ENCODE measurements at places on chromosomes 2 and 18.

DNA sequence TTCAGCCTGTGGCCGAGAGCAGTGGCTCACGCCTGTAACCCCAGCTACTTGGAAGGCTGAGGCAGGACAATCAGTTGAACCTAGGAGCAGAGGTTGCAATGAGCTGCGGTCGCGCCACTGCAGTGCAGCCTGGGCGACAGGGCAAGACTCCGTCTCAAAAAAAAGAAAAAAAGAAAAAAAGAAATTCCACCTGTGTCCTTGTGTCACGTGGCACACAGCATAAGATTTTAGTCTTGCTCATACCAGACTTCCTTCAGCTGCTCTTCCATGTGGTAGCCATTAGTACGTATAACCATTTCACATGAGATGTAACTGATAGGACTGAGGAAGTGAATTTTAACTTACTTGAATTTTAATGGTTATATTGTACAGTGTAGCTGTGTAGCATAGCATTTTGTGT lies 4.0 kb downstream of the NOP58 start:
- no peak for DNase-seq

GRCh38 chr18:24536326-24536725 lies 75.9 kb downstream of the HRH4 start:
- no peak for DNase-seq

DNA sequence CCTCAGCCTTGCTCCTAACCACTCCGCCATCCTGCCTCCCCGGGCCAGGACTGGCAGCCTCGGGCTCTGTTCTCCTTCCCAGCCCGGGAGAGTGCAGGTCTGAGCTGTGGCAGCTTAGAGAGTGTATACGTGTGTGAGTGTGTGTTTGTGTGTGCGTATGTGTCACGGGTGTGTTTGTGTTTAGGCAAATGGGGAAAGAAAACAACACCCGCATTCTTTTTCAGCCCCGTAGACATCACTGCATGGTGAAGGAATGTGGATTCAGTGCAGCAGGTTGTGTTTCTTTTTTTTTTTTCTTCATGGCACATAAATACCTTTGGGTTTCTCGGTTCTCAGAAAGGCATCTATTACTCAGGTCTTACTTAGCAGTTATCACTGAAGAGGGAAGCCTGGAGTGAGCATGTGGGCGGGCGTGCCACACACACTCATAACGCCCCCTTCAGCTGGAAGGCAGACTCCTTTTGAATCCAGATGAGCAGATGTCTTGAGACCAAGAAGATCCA lies 44.2 kb downstream of the GLI2 start:
- DNase-seq: no peak

- no peak for DNase-seq
Observed at GRCh38 chr18:2881840-2882195, 35.0 kb downstream of the EMILIN2 start.

GRCh38 chr2:194621945-194622344 lies 1035.1 kb upstream of the SLC39A10 start:
- no peak for DNase-seq

GRCh38 chr2:170504810-170505145 lies 210.4 kb upstream of the SP5 start:
- no peak for DNase-seq

- no peak for DNase-seq
Observed at GRCh38 chr2:73985308-73986084, 786 bp downstream of the TET3 start.

GRCh38 chr2:54773838-54774237 lies 50.4 kb downstream of the EML6 start:
- no peak for DNase-seq

- no peak for DNase-seq
Observed at GRCh38 chr2:174846941-174847938, 83.0 kb upstream of the CHRNA1 start.

GRCh38 chr2:127566576-127566975 lies 31.1 kb downstream of the MYO7B start:
- DNase-seq: no peak

GRCh38 chr2:124683536-124684428 lies 658.7 kb downstream of the CNTNAP5 start:
- peak; percentile 15 for DNase-seq

DNA sequence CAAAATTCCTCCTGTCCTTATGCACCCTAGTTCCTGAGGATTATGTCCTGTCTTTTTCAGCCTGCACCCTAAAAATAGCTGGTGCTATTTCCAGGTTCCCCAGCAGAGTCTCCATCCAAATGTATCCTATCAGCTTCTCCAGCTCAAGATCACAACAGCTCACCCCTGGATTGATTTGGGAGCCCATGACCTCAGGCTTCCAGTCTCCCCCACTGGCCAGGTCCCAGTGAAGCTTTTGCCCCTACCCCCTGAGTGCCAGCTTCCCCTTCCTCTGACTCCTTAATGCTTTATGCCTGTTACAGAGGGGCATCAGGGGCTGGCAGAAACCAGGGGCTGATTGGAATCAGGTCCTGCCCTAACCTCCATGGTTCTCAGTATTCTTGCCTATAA lies 76.9 kb upstream of the DAPL1 start:
- no peak for DNase-seq

DNA sequence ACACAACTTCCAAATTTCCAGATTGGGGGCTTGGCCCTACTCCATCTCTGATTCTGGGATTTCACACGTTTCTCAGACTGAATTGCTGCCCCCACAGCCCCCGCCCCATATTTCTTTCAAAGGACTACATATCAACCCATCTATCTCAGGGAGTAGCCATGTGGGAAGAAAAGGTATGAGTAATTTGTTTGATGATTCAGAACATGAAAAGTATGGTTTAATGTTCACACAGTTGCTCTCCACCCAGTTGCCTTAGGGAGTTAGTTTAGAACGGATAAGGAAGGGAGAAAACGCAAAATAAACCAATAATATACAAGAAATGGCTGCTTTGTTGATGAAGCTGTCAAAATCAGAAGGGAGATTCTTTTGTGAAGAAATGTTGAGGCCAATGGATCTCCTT lies 145.1 kb downstream of the PIEZO2 start:
- no peak for DNase-seq

GRCh38 chr2:11784747-11785610 lies 38.5 kb downstream of the LPIN1 start:
- DNase-seq: no peak

GRCh38 chr2:15688924-15689568 lies 97.4 kb downstream of the DDX1 start:
- no peak for DNase-seq

DNA sequence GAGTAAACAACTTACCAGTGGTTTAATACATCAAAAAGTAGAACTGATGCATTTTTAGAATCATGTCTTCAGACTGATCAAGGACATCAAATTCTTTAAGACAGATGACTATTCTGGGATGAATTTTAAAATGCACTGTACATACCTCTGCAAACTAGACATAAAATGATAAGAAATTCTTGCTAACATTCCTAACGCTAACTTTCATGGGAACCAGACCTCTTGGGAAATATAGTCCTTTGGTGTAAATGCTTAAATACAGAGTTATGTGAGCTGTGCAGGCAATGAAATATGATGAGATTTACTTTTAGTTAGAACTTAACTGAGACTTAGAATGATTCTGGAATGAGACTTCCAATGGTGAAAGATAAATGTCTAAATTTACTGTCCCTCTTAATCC lies 562.0 kb downstream of the NR4A2 start:
- no peak for DNase-seq

DNA sequence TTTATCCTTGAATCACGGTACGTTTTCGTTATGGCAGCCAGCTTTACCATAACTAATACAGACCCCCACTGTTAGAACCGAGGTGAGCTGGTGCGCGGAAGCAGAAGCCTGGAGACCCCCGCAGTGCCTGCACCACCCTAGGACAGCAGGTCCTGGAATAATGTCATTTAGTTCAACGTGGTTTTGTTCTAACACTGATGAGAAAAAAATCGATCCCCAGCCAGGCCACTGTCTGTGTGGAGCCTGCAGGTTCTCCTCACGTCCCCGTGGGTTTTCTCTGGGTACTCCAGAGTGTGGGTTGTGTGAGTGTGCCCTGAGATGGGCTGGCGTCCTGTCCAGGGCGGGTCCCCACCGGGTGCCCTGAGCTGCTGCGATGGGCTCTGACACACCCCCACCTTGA lies 69.9 kb upstream of the ST3GAL5 start:
- DNase-seq: no peak

DNA sequence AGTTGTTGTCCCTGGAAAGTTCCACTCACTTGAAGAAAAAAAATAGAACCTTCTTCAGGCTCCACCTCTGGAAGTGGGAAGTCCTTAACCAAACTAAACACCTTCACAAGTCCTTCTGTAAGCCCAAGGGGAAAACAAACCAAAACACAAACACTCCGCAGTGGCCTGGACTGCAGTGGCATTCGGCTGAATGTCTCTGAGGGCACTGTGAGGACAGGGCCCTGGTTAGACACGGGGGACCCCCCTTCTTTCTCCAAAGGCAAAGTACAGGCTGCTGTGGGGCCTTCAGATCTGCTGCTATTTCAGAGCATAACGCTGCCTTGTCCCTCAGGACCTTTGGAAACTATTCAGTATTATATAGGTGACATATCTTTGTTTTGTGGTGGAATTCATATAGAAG lies 28.1 kb downstream of the FOSL2 start:
- no peak for DNase-seq

DNA sequence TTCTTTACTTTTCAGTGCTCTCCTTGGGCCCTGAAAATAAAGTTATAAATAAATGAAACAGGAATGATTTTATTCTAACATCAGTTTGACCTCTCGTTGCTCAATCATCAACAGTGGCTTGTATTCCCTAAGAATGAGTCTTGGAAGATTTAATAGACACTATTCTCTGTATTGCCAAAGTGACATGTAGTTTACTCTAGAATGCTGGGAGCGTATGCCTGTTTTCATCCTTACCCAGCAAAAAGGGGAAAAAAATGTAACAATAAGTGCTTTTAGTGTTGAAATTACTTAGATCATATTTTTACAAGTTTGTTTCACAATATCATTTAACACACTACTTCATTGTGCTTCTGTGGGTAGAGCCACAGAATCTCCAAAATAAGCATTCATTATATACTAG lies 240.6 kb upstream of the CWC22 start:
- DNase-seq: no peak

DNA sequence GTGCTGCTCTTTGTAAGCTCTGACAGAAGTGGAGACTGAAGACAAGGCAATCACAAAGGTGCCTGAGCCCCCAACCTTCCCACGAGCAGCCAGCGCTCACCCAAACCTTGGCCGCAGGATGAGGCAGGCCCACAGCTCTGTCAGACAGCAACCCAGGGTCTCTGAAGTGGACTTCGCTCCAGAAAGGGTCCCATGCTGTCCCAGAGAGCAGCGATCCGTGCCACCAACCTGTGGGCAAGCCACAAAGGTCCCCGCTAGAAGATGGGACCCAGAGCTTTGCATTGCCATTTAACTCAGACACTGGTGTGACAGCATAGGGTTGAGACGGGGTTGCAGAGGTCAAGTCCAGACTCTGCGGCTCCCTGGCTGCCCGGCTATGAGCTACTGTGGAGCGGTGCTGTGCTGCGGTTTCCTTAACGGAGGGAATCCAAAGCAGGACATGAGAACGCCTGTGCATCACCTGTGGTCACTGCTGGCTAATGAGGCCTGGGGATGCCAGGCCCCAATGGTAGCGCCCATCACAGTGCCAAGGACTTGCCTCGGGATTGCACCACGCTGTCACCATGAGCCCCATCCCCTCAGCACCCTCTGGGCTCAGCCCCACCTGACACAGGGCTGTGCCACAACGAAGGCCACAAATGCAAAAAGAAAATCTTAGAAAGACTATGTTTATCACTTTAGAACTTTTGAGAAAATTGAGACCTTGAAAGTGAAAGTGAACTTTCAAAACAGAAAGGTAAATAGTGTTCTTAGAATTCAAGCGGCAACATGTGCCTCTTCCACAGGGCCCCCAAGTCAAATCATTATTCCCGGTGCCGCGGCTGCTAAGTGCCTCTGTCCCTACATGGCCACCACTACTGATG lies 103.4 kb downstream of the HDAC4 start:
- DNase-seq: no peak
